ENCODE measurements at places on chromosomes 4 and X.
A peak's percentile ranks its signal among the peaks of the same experiment; 100 is the strongest.

GRCh38 chr4:113700602-113701150 lies 60.9 kb downstream of the CAMK2D start:
- no peak for DNase-seq

GRCh38 chrX:32183066-32183465 lies 1028.3 kb downstream of the DMD start:
- no peak for DNase-seq

GRCh38 chrX:68061206-68061535 lies 372.1 kb downstream of the OPHN1 start:
- DNase-seq, result no peak

- no peak for DNase-seq
These were observed 184.0 kb downstream of the IQCM start for GRCh38 chr4:149631629-149632028.

GRCh38 chrX:54495814-54496516 lies at the start of gene FGD1:
FGD1 (minus strand) TSS chrX:54496234; CDS start chrX:54495432, 802 bp downstream.
- DNase-seq, result no peak

DNA sequence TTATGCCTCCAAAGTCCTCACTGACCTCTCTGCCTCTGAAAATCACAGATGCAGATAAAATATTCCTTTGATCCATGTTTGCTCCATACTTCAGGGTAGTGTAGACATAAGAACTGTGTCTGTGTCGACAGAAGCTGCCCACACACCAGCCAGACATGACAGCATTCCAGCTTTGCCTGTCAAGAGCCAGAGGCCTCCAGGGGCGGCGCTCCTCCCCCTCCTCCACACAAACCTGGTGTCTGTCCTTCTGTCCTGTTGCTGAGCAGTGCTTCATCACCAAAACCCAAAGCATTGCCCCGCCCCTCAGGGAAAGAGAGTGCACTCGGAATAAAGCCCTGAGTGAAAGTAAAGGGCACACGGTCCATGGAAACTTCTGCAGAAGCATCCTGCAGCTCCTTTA lies 379.4 kb downstream of the FBXW7 start:
- no peak for DNase-seq

- no peak for DNase-seq
These were observed 6.8 kb downstream of the PLP2 start for GRCh38 chrX:49178537-49178936.

DNA sequence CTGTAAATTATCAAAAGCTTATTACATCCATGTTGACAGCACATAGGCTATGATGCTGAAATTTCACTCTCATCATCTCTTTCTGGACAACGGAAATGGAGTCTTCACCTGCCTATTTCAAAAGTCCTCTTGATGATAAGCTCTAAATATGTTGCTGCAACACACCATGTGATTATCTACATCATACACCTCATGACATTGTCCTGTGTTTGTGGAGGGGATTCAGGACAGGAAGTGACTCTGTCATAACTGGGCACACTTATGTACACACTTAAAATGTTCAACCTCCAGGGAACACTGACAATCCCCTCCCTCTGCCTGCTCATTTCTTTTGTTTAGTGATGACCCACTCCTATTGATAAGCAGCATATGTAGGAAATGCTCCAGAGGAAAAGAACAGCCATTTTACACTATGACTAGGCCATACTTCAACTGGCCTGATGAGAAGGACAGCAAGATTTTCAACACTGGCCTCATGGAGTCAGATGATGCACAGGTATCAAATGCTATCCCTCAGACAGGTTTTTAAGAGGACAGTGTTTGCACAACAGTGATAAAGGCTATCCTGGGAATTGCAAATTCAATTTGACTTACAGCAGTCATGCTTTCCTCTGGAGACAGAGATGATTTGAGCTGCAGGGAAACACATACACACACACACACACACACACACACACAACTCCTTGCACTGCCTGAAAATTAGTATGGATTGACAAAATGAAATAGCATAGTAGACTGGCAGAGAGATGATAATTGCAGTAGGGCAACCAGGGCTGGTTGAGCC lies 163.3 kb upstream of the RASGEF1B start:
- DNase-seq, result no peak

DNA sequence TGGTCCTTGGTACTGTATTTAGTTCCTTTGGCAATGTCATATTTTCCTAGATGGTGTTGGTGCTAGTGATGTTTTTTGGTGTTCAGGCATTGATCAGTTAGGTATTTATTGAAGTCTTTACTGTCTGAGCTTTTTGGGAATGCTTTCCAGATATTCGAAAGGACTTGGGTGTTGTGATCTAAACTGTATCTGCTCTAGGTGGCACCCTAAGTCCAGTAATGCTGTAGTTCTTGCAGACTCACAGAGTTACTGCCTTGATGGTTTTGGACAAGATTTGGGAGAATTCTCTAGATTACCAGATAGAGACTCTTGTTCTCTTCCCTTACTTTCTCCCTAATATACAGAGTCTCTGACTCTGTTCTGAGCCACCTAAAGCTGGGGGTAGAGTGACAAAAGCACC lies 513.6 kb upstream of the PITX2 start:
- DNase-seq, result no peak

- DNase-seq, result peak; percentile 51
These were observed 339.8 kb upstream of the GATB start for GRCh38 chr4:152100379-152101201.

- DNase-seq, result no peak
These were observed 6.8 kb downstream of the ANXA3 start for GRCh38 chr4:78558410-78558809.

GRCh38 chr4:47830265-47831025 lies 7.4 kb downstream of the CORIN start:
- no peak for DNase-seq

GRCh38 chr4:39587881-39588280 lies 50.8 kb downstream of the SMIM14 start:
- DNase-seq, result no peak

DNA sequence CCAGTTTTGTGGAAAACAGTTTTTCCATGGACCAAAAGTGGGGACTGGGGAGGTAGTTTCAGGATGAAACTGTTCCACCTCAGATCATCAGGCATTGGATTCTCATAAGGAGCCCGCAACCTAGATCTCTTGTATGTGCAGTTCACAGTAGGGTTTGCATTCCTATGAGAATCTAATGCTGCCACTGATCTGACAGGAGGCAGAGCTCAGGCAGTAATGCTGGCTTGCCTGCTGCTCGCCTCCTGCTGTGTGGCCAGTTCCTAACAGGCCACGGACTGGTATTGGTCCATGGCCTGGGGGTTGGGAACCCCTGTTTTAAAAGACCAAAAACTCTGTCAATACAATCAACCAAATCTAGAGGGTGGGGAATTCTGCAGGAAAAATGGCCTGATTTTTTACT lies 100.0 kb upstream of the EOLA2 start:
- no peak for DNase-seq

DNA sequence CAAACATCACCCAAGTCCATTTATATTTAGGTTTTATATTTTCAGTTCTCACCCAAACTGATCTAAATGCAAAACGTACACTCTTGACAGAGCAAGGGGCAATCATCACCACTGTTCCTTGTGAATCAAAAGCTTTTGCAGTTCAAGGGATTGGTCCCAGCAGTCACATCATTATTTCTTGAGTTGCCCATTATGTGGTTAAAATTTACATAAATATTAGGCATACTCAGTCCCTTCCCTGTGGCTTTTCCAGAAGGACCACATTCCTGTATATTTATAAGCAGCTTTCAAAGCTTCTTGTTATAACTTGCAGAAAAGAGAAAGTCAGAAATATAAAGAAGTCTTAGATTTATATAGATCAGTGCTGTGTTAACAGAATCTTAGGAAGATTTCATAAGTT lies 224.4 kb downstream of the CLCN4 start:
- DNase-seq, result no peak

- DNase-seq, result no peak
These were observed 4.2 kb upstream of the PYURF start for GRCh38 chr4:88527787-88528186.

DNA sequence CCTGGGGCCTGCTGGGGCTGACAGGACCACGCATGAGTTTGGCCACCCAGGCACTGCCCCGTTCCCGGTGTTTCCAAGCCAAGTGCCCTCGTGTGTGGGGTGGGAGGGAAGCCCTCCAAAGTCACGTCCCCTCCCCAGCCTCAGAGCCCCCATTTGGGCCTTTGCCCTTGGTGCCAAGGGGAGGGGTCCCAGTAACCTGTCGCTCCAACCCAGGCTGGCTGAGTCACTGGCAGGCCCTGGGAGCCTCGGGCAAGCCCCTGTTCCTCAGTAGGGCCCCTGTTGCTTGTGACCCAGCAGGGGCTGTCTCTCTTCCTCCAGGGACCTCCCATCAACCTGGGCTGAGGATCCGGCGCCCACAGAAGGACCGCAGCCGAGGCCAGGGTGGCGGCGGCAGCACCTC lies 10.7 kb upstream of the HAUS7 start:
- no peak for DNase-seq

- no peak for DNase-seq
These were observed 16.8 kb upstream of the COX18 start for GRCh38 chr4:73086095-73086868.

DNA sequence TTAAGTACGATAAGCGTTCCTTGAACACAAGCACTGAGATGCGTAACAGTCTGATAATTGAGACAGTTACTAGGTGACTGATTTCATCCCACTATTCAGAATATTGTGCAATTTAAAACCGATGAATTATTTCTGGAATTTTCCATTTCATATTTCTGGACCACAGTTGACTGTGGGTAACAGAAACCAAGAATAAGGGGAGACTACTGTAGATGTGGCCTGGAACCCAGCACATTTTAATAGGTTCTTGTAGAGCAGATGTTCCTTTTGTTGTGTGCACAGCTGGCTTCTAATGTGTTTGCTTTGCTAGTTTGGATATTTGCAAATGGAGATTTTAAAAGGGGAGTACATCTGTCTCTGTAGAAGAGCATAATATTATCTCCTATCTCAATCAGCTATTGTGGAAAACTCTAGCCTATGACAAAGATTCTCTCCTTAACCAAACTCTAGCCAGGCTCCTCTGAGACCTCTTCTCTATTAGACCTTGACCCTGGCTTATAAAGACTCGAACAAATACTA lies 16.4 kb downstream of the NAAA start:
- no peak for DNase-seq

GRCh38 chr4:3107691-3108121 lies 33.2 kb downstream of the HTT start:
- no peak for DNase-seq

- DNase-seq, result no peak
These were observed 8.4 kb downstream of the ADH4 start for GRCh38 chr4:99135541-99136162.

- no peak for DNase-seq
These were observed 61.9 kb upstream of the NFKB1 start for GRCh38 chr4:102439236-102439614.

GRCh38 chr4:100117750-100118149 lies 72.5 kb downstream of the DDIT4L start:
- no peak for DNase-seq

DNA sequence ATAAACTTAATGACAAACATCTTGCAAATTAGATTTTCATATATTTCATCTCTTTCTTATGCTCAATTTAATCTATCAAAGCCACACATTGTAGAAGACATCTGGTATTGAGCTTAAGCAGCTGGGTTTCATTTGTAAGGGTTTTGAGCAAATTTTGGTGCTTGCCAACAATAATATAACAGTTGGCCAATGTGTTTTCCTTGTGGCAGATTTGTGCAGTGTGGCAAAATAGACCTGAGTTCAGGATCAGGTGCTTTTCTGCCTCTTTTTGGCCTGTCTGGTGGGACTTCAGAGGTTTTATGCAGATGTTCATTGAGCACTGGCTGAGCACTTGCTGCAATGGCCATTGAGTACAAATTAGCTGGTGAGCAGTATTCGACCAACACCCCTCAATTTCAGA lies 301.9 kb downstream of the BMPR1B start:
- no peak for DNase-seq

DNA sequence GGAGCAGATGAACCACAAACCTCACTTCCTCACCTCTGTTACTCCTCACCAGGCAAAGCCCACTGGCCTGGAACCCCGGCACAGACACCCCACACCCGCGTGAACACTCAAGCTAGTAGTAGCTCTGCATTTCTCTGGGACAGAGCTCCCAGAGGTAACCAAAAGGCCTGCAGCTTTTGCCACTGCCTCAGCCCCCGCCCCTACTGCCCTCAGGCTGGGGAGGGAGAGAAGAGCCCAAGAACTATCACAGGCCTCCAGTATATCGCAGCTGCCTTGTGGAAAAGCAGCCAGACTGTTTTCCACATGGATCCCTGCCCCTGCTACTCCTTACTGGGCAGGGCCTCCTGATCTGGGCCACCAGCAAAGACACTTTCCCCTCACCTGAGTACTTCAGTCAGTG lies 728.7 kb upstream of the ACTRT1 start:
- no peak for DNase-seq

- DNase-seq, result no peak
These were observed 323.5 kb downstream of the PTTG2 start for GRCh38 chr4:38283724-38284123.

DNA sequence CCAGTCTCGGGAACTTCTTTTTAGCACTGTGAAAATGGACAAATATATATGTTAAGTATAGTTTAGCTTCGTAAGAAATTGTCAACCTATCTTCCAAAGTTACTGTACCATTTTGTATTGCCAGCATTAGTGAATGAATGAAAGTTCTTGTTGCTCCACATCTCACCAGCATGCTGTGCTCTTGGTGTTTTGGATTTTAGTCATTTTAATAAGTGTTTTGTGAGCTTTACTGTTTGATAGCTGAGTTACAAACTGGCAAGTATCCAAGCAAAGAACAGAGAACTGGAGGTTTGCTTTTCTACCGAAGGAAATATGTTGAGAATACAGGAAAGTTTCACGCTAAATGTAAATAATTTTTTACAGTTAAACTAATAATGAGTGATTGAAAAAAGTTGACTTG lies 33.0 kb downstream of the SNCA start:
- DNase-seq, result no peak
